ENCODE measurements at places on chromosomes 2 and 18.

DNA sequence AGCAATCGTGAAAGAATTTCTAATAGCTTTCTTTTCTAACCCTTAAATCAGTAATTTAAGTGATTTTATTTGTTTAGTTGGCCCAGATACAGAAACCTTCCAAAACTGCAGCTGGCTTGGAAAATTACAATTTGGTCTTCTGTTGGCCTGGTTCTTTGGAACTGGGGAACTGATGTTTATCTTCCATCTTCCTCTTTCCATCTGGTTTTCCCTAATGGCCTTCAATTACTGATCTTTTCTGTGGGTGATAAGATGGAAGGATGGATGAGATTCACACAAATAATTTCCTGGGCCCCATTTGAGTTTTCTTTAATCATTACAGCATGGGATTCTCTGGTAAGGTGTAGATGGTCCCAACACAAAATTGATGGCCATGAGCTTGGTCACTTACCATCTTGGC lies 106.5 kb upstream of the CHRNA1 start:
- no peak for DNase-seq

DNA sequence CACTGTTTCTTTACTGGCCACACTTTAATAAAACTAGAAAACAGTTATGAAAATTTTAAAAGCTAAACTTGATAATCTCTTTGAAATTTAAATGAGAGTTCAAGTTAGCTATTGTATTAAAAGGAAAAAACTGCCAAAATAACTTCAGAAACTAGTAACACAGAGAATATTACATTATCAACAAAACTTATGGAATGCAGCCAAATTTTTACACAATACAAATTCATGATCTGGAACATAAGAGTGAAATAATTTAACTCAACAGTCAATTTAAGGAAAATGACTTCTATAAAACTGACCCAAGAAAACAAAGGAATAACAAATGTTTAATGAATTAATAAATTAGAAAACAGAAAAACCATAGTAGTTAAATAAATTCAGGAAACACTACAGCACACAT lies 65.0 kb downstream of the TCF4 start:
- DNase-seq: no peak

DNA sequence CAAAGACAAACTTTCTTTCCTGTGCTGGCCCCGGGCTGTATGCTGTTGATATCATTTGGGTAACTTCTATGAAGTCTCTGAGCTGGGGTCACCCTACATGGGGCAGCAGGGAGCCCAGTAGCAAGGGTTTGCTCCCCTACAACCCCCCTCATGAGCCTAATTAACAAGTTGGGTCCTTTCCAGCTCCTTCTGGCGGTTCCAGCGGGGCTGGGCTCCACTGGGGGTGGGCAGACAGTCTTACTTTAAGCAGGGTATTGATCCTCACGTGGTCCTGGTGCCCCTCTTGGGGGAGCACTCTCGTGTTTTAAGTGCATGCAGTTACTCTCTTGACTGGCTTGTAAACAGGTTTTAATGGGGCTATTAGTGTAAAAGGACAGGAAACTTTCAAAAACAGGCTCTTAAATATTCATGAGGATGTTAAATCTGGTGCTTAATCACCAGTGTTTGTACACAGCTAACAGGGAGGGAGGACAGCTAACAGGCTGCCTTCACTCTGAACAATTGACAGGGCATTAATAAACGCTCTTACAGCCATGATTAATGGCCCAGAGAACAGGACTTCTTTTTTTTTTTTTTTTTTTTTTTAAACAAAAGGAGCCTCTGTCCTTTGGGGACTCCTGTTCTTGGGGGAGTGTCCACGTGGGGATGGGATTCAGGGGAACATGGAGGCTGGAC lies 36.6 kb upstream of the SKOR2 start:
- no peak for DNase-seq

DNA sequence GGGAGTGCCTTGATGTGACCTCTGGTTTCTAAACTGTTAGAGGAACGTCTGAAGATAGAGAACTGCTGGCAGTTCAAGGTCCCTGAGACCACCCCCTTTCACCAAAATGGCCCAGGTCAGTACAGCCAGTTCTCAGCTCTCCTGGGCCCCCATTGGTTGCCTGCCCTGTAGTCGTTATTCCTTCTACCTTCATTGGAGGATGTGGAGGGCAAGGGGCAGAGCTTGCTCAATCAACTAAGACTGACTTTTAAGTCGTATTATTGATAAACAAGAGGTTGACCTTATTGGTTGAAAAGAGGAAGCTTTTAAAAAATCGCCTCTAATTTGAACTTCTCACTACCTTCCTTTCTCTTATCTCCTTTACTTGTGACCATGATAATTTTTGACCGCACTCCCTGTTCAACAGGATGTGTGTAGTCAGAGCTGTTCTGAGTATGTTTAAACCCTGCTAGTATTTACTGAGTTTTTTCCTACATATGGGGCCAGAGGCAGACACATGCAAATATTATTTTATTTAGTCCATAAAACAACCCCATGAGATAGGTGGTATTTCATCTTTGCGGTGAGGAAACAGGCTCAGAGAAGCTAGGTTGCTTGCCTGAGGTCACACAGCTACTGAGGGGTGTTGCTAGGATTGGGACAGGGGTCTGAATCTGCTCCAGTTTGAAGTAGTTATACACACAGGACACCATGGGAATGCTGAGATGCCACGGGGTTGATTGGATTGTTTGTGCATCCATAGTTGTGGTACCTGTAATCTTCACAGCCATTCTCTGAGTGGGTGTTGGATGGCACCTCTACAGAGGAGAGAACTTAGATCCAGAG lies 65.9 kb downstream of the TMEM247 start:
- DNase-seq: no peak

GRCh38 chr18:13051950-13052349 lies 60.8 kb downstream of the CEP192 start:
- DNase-seq: peak; percentile 57

Data from epithelial cell of esophagus (primary cell).